ENCODE measurements at places on chromosomes 16 and 17.

DNA sequence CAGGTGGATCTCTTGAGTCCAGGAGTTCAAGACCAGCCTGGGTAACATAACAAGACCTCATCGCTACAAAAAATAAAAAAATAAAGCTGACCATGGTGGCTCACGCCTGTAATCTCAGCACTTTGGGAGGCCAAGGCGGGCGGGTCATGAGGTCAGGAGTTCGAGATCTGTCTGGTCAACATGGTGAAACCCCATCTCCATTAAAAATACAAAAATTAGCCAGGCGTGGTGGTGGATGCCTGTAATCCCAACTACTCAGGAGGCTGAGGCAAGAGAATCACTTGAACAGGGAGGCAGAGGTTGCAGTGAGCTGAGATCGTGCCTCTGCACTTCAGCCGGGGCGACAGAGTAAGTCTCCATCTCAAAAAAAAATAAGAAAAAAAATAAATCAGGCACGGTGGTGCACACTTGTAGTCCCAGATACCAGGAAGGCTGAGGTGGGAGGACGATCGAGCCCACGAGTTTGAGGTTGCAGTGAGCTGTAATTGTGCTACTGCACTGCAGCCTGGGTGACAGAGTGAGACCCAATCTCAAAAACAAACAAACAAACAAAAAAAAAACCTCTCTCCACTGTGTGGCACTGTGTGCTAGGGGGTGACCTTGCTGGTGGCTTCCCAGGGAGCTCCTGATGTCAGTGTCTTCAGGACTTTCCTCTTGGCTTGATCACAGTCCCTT is 19.8 kb upstream of the MAPK3 start:
- DNase-seq: no peak

- DNase-seq: no peak
These were observed 652.5 kb downstream of the HS3ST4 start for GRCh38 chr16:26344240-26344776.

GRCh38 chr16:47260503-47260902 is 116.8 kb upstream of the NETO2 start:
- DNase-seq: no peak

DNA sequence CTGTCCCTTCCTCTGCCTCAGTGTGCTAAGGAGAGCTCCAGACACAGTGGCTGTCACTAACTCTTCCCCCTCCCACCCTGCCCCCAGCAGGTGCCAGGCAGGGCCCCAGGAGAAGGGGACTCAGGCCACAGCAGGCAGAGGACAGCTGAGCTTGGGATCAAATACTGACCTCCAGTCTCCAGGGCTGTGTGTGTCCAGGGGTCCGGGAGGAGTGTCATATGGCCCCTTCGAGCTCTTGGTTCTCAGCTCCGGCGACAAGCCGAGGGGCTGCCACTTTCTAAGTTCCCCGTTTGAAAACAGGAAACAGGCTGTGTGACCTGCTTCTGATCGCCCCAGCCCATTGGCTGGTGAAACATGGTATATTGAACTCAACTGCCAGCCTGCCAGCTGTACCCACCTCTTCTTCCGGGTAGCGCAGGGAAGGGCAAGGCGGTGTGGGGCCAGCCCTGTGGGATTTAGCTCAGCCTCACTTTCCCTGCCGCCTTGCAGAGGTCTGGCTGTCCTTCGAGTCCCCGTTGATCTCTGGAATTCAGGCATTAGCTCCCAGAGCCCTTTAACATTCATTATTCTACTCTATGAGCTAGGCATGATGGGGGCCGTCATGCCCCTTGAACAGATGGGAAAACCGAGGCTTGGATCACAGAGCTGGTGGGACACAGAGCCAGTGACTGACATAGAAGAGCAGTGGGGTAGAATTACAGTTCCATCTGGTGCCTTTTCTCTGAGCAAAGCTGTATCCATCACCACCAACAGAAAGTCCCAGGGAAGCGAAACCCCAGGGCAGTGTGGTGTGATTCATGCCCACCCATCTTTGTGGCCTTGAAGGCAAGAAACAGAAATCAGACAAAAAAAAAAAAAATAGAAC is at the start of gene SNX20:
SNX20 (minus strand) TSS at position 292 of the 865 bp plus-strand sequence. CDS start 3,786 bp downstream, outside the sequence.
- no peak for DNase-seq

DNA sequence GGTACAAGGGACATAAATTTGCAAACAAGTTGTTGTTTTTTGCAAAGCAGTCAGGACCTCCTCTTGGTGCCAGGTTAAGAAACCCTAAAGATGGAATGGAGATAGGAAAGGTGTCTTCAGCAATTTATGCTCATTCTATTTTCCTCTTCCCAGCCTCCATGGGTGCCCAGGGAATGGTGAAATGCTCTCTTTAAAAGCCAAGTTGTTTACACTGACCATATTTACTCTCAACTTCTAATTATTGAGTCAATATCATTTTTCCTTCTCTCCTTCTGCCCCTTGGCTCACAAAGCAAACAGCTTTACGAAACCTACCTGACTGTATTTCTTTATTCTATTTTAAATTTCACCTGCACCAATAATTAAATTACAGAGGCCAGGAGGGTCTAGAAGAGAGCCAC is 138.5 kb upstream of the IRX3 start:
- no peak for DNase-seq

DNA sequence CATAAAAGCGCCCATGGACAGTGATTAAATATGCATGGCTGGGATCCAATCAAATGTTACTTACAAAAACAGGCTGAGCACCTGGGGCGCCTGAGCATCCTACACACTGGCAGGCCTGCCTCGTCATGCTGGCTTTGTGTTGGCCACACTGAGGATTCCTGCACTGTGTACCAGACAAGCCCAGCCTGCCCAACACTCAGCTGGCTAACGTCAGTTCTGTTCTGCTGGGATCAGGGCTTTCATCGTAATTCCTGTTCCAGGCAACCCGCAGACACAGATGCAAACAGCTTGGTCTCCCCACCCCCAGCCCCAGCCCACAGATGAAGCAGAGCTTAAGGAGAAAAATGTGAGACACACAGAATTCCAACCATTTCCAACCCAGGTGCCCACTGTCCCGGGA is 30.7 kb downstream of the PIMREG start:
- DNase-seq: no peak

DNA sequence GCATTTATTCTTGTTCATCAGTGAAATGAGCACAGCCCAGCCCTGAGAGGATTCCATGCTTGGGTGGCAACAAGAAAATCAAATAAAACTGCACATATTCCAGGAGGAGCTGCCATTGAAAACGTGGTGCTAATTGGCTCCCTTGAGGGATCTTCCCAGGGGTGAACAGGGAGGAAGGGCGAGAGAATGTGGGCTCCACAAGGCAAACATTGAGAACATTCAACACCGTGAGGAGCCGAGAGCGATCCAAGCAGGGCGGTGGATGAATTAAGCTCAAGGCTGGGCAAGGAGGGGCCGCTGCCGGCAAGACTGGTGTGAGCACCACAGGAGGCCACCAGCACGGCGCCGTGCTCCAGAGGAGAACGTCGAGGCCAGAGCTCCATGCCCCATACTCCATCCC is 166.9 kb downstream of the C16orf95 start:
- DNase-seq: no peak

- no peak for DNase-seq
These were observed 36.0 kb downstream of the SOCS3 start for GRCh38 chr17:78323826-78324390.

DNA sequence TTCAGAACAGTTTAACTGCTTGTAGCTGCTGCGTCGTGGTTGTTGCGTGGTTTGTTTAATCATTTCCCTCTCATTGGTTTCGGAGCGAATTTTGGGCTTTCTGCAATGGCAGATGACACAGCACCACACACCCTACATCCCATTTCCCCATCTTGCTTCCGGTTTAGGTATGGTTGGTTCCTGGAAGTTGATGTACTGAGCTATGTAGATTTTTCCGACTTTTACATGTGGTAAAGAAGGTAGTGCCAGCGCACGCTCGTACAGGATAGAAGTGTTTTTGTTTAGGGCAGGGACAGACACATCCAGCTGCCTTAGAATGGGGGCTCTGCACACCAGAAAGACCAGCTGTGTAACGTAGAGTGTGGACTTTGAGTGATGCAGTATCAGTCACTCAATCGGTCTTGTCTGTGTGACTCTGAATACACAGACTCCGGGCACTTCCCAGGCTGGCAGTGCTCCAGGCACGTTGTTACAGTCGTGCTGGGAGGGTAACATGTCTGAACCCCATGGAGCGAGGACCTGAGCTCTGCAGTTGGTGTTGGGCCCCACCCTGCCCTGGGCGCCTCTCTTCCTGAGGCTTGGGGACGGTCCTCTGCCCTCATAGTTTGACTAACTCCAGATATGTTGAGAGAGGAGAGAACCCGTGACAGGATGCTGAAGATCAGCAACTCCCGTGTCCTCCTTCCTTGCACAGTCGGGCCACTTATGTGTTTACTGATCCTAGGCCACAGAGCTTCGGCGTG is 172.0 kb upstream of the CHMP6 start:
- no peak for DNase-seq

DNA sequence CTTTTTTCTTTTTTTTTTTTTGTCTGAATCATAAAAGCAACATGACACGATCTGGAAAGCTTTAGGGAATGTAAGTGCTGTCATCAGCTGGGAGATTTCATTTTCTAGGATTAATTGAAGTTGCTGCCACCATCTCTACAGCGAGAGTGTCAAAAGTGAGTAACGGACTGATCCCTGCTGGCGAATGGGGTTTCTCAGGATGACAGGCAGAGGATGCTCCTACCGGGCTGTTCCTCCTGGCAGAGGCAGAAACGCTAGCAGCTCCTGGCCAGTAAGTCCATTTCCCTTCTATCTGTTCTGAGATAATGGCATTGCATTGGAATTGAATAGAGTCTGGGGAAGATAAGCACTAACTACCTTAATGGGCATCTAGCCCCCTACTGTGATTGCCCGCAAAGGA is 80.5 kb upstream of the KIFC3 start:
- no peak for DNase-seq

- no peak for DNase-seq
These were observed 126.6 kb downstream of the OR1D5 start for GRCh38 chr17:2936771-2937321.

DNA sequence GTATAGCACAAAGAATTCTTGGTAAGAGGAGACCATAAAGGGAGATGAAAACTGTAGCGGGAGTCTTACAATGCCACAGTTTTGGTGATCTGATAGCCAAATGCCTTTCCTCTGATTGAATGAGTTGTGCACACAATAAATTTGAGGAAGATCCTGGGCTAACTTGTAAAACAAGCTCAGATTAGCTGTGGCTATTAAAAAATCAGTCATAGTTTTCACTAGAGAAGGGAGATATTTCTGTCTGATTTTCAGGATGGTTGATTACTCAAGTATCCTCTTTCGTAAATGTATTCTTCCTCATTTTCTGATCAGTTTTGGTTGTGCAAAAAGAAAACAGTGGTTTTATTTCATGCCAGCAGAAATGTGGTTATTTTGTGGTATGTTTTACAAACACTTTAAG is 9.1 kb upstream of the METTL9 start:
- no peak for DNase-seq

- no peak for DNase-seq
These were observed 602.2 kb upstream of the CDH8 start for GRCh38 chr16:62638324-62638911.

DNA sequence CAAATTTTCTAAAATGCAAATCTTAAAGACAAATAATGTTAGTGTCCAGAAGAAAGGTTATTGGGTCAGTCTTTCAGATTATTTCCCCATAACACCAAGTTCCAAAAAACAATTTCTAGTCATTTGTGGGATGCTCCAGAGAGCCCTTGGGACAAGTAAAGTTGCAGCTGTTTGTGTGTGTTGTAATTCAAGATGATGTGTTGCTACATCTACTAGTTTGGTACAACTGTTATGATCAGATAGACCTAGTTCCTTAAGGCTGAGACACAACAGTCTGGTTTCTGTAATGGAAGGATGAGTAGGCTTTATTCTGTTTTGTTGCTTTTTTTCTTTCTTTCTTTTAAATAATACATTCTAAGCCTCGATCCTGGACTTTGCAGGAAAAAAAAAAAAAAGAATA is 41.9 kb downstream of the PIGL start:
- DNase-seq: no peak

DNA sequence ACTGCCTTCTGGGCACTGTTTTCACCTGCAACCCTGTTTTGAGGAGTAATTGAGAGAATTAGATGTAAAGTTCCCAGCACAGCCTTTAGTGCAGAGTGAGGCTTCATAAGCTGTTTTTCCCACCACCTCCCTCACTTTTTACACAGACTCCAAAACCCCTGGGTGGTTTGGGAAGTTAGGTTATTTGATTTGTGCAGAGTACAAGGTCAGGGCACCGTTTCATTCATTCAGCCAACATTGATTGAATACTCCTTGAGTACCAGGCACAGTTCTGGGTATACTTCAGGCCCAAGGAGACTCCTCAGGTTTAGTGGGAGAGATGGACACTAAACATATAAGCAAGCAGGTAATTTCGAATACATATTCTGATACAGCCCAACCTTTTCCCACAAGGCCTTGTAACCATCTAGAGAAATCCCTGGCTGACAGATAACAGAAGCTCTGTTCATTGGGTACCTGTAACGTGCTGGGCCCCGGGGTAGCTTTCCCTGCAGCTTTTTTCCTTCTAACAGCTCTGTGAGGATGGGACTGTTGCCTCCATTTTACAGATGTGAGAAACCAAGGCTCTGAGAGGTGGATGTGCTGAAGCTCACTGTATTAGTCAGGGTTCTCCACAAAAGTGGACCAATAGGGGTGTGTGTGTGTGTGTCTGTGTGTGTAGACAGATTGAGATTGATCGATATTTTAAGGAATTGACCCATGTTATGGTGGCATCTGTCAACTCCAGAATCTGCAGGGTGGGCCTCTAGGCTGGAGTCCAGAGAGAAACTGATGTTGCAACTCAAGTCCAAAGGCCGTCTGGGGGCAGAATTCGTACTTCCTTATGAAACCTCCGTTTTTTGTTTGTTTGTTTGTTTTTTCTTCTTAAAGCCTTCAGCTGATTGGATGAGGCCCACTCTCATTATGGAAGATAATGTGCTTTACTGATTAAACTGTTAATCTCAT is 234.7 kb downstream of the SNX29 start:
- DNase-seq: no peak

DNA sequence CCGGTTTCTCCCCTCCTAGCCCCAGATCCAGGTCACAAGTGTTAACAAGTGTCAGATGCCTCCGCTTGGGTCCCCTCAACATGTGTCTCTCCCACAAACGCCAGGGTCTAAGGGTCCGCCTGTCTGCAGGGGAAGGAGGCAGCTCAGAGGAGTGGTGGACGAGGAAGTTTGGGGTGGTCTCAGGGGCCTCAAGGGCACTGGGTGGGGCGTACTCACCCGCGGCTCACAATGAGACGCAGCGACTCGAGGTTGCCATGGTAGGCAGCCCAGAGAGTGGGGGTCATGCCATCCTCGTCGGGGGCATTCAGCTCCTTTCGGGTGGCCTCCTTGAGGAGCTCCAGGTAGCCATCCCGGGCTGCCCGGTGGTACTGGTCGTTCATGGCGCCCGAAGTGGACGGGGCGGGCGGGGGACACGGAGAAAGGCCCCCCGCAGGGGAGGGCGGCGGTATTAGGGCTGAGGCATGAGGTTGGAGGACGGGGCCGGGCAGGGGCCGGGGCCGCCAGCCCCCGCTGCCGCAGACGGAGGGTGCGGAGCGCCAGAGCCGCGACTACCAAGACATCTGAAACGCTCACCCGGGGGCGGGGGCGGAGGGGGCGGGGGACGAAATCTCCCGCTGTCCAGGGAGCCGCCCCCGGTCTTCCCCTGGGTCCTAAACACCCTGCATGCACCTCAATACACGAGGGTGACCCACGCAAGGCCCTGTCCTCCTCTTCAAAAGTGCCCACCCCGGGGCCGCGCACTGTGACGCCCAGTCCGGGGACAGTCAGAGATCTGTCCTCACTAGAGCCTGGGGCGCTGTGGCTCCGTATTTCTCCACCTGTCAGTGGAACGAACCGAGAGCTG is at the start of gene USH1G:
USH1G (minus strand) TSS at position 562 of the 844 bp plus-strand sequence; CDS start at position 380, 182 bp downstream.
- DNase-seq: no peak

Data from stimulated activated CD8-positive, alpha-beta memory T cell treated with anti-CD3 and anti-CD28 coated beads, Interleukin-7, amount 100 ng/mL, for 48 hours (primary cell).